ENCODE measurements at places on chromosomes 2 and 18. TPM values are rescaled to one million over a fixed set of nuclear protein-coding genes. Genes with fewer than 3 reads are reported as not detected.

DNA sequence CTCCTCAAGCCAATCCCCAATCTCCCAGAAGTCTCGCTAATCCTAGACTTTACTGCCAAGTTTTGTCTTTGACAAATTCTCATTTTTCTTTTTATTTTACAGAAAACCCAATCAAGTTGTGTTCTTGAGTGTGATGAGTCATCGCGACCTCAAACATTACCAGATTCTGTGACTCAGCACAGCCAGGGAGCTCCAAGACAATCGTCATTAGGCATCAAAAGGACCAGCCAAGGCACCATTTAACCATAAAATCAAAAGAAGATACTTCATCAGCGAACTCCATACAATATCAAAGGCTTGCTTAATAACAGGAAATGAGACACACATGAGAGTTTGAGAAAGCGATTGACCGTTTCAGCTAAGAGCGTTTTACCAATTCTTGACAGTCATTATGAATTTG is 146.2 kb upstream of the AGAP1 start:
- DNase-seq = peak; percentile 75

GRCh38 chr2:19947184-19947940 is 42.5 kb downstream of the WDR35 start:
- DNase-seq = no peak

- peak; percentile 5 for DNase-seq
Measured at GRCh38 chr2:85974390-85974789, 85.6 kb upstream of the ST3GAL5 start.

The SMC6 gene
- 20.5 TPM for total RNA-seq

DNA sequence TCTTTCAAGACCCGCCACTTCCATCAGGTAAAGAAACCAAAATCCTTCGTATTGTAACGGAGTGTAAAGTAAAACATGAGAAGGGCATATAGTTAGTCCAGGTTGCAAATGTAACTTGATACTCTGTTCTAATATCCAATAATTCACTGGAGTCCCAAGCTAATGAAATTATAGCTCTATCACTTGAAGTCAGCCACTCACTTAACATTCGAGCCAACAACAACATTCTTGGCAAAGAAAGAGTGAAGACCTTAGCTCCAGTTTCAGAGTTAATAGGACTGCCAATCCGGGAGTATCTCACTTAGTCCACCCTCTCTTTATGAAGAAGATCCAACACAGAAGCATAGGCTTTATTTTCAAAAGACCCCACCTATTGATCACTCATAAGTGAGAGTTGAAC is 298.0 kb upstream of the SOX11 start:
- no peak for DNase-seq

DNA sequence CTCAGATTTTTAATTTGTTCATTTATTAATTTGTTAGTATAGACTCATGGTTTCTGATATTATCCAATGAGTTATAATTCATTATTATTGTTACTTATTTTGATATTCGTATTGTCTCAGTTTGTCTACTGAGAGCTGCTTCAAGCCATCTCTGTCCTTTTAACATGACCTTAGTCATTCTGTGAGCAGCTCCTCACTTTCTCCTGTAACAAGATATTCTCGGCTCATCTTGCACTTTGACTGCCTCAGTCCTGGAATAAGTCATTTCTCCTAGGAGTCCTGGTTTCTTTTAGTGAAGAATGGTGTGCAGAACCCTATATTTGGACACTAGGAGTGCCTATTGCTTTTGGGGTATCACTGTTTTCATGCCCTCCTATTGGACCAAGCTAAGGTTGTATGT is 13.2 kb downstream of the ASB1 start:
- DNase-seq = no peak

DNA sequence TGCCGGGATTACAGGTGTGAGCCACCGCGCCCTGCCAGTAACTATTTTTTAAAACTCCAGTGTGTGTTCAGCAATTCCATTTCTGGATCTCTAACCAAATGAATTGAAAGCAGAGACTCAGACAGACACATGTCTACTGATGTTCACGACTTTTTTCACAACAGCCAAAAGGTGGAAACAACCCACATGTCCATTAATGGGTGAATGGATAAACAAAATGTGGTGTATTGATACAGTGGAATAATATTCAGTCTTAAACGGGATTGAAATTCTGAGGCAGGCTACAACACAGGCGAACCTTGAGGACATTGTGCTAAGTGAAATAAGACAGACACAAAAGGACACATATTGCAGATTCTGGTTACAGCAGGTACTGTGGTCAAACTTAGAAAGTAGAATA is 55.0 kb downstream of the DDX1 start:
- no peak for DNase-seq

All from bronchial epithelial cell (primary cell).